NCI-H1105 (cell line): ENCODE measurements at places on chromosomes 1 and 21.

- DNase-seq, result no peak
These were observed 519.9 kb downstream of the SMYD3 start for GRCh38 chr1:245987219-245987545.

DNA sequence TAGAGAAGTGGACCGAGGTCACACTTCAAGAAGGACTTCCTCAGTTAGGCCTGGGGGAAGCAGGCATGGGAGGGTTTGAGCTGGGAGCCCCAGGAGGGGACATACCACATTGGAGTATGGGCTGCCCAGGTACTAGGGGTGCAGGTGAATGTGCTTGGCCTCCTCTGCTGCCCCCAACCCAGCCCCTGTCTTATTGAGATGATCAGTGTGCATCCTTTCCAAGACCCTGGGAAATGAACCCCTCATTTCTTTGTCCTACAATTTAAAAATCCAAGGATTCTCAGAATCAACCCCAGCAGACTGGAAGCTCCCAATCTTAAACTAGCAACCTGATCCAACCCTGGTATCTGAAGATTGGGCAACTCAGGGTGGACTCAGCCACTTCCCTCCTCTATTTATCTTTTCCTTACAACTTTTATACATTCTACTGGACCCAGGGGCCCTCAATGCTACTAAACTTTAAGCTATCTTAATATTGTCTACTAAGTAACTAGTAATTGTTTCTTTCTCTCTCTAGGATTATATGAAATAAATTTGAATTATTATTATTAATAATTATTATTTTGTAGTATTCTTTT lies 9.1 kb downstream of the MEX3A start:
- no peak for DNase-seq

- no peak for DNase-seq
These were observed 40.9 kb downstream of the STX6 start for GRCh38 chr1:180981596-180982387.

GRCh38 chr1:46070164-46070814 lies 62.1 kb downstream of the PIK3R3 start:
- DNase-seq, result no peak

GRCh38 chr1:156098784-156099183 lies 15.7 kb upstream of the LMNA start:
- DNase-seq, result no peak

DNA sequence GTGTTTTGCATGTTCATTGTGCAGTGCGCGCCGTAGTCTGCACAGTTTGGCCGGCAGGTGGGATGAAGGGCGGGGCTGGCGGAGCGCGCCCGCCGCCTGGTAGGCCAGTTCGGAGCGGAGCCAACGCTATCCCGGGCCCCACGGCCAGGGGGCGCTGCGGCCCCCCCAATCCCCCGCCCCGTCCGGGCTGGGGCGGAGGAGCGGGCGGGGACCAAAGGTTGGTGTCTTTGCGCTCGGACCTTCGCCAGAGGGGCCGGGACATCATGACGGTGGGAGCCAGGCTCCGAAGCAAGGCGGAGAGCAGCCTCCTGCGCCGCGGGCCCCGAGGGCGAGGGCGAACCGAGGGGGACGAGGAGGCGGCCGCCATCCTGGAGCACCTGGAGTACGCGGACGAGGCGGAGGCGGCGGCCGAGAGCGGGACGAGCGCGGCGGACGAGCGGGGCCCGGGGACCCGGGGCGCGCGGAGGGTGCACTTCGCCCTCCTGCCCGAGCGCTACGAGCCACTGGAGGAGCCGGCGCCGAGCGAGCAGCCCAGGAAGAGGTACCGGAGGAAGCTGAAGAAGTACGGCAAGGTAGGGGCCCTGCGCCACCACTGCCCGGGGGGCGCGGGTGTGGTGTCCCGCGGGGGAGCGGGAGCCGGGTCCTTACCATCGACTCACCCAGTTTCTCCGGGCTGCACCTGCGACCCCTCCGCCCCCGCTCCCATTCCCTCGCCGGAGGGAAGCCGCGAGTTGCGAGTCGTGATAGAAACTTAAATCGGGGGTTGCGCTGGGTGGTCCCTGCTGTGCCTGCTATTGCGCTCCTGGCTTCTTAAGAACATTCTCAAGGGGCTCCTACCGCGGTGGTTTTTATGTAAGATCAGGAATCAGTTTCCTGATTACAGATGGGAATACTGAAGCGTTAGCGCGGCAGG lies at the start of gene C1orf115:
TSS of gene C1orf115 (plus strand) at position 224 of the 913 bp plus-strand sequence. CDS start at position 264, 40 bp downstream.
- DNase-seq, result peak; percentile 89
